ENCODE measurements at places on chromosomes 16 and 17.

DNA sequence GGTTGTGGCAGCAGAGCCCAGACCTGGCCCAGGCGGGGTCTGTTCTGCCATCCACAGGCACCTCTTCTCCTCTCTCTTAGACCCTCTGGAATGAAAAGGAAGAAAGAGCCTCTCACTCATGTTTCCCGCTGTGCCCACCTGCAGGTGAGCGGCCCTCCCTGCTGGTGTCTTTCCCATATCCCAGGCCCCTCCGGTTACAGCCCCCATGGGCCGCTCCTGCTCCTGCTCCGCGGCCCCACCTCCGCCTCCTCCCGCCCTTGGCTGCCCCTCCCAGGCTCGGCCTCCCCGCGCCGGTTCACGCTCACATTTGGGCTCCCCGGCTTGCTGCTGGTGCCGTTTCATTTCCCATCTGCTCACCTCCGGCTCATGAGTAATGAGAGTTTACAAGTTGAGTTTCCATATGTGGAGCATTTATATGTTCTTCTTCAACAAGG is 98.7 kb upstream of the SDK2 start:
- no peak for DNase-seq

DNA sequence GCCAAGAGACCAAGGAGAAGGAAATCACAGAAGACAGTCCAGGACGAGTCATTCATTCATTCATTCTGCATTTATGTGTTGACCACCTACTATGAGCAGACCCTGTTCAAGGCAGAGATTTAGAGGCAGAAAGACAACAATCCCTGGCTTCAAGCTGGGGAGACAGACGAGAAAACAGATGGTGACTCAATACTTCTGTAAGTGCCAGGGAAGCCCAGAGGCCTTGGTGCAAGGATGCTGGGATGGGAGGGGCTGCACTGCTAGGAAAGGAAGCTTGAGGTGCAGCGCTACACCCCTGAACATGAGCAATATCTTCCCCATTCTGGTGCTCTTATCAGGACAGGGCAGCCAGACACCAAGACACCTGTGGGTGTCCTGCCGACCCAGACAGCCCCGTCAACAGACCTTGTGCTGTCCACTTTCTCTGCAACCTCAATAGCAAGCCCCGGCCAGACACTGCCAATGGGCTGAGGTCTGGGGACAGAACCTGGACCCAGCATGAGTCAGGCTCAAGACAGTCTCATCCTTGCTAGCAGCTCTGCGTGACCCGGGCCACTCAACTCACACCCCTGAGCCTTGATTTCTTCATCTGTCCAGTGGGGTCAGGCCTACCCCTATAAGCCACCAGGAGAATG is 163.5 kb downstream of the COPRS start:
- DNase-seq: no peak

GRCh38 chr16:85447693-85448313 is 165.3 kb upstream of the GSE1 start:
- DNase-seq: no peak

GRCh38 chr17:49525831-49526741 is 31.0 kb downstream of the NGFR start:
- peak; percentile 16 for DNase-seq

DNA sequence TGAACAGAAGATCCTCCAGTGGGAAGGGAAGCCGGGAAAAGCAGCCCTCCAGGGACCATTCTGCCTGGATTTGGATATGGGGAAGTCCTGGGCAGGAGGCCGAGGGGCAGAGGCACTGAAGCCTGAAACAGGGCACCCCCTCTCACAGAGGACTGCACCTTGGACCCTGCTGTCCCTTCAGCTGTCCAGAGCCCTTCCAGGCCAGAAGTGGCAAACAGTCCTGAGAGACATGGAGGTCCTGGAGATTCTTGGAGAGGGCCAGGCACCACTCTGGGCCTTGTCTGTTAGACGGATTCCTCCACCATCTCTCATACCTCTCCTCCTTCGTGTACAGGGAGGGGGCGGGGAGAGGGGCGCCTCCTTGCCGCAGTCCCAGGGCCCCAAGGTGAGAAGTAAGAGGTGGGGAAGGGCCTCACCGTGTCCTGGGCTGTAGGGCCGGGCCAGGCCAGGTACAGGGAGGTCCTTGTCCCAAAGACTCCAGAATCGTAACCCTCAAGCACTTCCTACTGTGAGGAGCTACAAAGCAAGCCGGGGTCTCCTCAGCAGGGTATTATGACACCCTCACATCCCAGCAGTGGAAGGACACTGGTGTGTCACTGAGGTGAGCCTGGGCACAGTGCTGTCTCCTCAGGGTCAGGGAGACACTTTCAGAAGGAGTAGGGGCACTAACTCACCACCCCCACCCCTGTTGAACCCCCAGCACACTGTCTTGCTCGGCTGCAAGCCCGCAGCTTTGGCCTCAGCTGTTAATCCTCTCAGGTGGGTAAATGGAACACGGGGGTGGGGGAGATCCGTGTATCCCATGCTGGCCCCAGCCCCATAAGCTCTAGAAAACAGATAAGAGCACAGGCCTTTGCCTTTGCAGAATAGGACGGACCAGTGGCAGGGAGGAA is 16.6 kb upstream of the TBX2 start:
- DNase-seq: no peak

GRCh38 chr17:79749156-79749815 is 18.5 kb downstream of the ENPP7 start:
- no peak for DNase-seq

GRCh38 chr16:83990492-83990891 is 22.4 kb downstream of the NECAB2 start:
- no peak for DNase-seq

GRCh38 chr16:31476303-31477219 is 4.6 kb downstream of the TGFB1I1 start:
- no peak for DNase-seq

DNA sequence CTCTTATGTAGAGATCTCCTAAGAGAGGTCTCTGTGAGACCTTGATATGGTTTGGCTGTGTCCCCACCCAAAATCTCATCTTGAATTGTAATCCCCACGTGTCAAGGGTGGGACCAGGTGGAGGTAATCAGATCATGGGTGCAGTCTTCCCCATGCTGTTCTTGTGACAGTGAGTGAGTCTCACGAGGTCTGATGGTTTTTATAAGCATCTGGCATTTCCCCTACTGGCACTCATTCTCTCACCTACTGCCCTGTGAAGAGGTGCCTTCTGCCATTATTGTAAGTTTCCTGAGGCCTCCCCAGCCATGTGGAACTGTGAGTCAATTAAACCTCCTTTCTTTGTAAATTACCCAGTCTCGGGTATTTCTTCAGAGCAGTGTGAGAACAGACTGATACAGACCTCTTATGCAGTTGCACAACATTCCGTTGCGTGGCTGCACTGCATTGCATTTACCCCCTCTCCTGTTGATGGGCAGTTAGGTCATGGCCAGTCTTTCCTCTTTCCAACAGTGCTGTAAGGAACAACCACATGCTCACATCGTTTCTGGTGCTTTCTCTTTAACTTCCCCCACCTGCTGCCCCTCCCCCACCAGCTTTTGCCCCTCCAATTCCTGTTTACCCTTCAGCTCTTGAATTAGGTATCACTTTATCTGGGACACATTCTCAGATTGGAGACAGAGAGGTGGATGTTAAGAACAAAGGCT is 43.6 kb upstream of the MED9 start:
- DNase-seq: no peak

DNA sequence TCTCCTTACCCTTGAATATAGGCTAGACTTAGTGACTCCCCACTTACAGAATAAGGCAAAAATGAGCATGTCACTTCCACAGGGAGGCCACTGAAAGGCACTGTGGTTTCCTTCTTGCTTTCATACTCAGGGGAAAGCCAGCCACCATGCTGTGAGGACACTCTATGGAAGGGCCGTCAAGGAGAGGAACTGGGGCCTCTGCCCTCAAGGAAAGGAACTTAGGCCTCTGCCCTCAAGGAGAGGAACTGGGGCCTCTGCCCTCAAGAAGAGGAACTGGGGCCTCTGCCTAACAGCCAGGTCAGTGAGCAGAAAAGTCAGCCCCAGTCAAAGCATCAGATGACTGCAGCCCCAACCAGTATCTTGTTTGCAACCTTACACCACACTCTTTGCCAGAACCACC is 30.1 kb downstream of the VPS35 start:
- DNase-seq: peak; percentile 13

All from C1 segment of cervical spinal cord (tissue), 14 donors.